A172 (cell line): ENCODE measurements at places on chromosomes 7 and 10. TPM values are rescaled to one million over a fixed set of nuclear protein-coding genes. Genes with fewer than 3 reads are reported as not detected.

GRCh38 chr7:29296421-29296820, 101.8 kb downstream of the CHN2 start:
- no peak for DNase-seq

- no peak for DNase-seq
These were observed 175.1 kb downstream of the HGF start for GRCh38 chr7:81594767-81595166.

GRCh38 chr10:9010931-9011670, 956.6 kb downstream of the GATA3 start:
- no peak for DNase-seq

GRCh38 chr10:126583552-126584200, 86.8 kb downstream of the C10orf90 start:
- no peak for DNase-seq

DNA sequence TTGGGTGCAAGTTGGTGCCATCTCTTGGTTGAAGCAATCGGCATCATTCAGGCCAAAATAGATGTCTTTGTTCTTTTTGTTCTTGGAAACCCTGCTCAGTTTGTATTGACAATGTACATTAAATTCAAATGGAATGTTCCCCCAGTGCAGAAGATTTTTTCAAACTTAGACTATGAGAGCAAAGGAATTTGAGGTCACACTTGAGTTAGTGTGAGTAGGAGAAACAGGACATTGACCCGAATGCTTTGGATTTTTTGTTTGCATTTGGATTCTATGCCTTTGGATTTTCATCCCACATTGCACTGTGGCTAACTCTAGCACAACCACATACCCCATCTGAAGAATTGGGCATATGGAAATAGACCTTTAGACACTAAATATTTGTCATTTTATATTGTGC, 480.0 kb downstream of the GALNT17 start:
- no peak for DNase-seq

GRCh38 chr7:105531792-105532671, at the start of gene RINT1:
Gene RINT1 (plus strand): TSS chr7:105532201. CDS start chr7:105532316, 115 bp downstream.
- DNase-seq = peak; percentile 89

DNA sequence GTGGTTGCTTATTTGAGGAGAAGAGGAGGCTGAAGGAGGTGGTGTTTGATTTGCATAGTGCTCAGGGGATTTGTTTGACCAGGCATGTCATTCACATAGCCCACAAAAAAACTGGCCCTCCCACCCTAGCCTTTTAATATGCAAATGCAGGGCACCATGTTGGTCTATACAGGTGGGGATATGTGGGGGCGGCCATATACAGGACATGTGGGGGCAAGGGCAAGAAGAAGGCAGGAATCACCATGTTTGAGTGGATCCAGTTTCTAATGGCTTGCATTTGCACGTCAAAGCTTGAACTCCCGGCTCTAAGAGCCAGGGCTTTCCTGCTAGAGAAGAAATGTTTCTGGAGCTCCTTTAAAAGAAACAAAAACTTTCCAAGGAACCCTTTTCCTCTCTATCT, 541.0 kb downstream of the ZWINT start:
- no peak for DNase-seq

GRCh38 chr10:9342885-9343570, 1288.5 kb downstream of the GATA3 start:
- DNase-seq = peak; percentile 46

GRCh38 chr10:92712016-92712889, 22.5 kb downstream of the HHEX start:
- peak; percentile 32 for DNase-seq

DNA sequence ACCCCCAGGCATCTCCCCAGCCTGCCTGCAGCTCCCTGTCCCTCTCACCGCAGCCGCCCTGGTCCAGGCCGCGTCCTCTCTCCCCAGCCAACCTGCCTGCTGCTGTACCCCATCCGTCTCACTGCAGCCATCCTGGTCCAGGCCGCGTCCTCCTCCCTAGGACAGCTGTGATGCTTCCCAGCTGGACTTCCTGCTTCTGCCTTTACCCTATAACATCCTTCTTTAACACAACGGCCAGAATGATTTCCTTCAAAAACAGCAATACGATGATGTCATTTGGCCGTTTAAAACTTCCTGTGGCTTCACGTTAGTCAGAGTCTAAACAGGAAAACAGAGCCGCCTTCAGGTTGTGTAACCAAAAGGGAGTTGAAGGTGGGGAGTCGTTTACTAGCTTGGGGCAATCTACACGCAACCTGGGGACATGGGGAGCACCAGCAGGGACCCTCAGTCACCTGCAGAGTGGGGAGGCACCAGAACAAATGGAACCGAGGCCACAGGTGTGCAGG, 32.2 kb upstream of the ZFAND2A start:
- peak; percentile 91 for DNase-seq

DNA sequence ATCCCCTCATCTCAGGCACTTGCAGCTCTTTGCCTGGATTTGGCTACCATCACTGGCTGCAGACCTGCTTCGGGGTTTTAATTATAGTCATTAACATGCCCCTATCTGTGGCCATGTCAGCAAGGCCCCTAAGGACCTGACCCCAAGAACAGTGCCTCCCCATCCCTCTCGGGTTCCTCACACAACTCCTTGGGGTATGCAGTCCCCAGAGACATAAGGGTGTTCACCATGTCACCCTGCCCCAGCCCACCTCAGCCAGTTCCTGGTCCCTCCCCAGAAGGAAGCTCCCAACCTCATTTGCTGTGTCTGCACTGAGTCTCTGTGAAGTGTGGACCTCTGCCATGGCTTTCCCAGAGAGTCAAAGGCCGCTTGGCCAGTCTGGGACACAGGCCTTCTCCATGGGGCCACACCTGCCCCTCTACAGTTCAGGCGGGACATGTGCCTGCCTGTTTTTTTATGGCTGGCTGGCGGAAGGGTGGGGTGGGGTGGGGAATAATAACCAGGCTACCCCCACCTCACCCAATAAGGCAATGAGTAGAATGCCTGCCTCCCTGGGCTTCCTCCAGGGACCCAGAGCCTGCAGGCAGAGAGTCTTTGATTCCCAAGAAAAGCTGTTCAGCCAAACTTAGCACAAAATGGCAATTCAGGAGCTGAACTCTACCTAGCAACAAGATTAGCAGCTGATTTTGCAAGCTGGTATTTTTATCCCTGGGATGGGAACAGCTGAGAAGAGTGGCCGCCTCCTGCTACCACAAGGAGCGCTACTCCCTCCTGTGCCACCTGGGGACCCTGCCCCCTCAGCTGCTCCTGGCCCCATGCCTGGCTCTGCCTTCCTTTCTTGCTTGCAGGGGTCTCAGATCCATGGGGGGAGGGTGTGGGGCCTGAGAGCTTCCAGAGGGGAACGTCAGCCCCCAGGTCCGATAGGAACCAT, 23.7 kb upstream of the CAMK2B start:
- DNase-seq = no peak

DNA sequence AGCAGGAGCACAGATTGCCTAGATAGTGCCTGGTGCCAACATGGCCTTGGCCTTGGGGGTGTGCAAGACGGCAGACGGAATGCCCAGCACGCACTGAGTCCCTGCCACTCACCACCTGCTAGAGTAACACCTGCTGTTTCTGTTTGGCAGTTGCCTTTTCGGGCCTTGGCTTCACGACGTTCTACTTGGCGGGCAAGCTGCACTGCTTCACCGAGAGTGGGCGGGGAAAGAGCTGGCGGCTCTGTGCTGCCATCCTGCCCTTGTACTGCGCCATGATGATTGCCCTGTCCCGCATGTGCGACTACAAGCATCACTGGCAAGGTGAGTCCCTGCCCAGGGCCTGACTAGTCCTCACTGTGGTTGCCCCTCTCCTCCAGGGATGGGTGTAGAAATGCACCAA, 118.0 kb downstream of the PLPP4 start:
- no peak for DNase-seq

DNA sequence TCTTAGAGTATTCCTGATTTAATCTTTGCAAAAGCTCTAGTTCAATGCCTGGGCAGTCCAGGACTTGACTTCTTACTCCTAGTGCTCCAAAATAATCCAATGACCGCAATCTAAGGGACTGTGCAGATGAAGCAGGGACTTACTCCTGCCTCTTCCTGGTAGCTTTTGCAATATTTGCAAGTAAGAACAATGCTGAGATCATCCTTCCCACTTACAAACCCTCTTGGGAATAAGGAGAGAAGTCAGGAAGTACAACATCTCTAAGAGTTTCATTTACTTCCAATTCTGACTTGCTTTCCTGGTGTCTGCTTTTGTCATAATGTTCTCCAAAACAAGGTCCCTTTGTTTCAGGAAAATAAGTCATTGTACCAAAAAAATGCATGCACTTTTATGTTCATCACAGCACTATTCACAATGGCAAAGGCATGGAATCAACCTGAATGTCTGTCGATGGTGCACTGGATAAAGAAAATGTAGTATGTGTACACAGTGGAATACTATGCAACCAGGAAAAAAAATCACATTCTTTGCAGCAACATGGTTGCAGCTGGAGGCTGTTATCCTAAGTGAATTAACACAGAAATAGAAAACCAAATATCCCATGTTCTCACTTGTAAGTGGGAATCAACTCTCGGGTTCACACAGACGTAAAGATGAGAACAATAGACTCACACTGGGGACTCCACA, 7.1 kb upstream of the KCNMA1 start:
- no peak for DNase-seq

- no peak for DNase-seq
These were observed 54.2 kb downstream of the RBM33 start for GRCh38 chr7:155698633-155699032.

DNA sequence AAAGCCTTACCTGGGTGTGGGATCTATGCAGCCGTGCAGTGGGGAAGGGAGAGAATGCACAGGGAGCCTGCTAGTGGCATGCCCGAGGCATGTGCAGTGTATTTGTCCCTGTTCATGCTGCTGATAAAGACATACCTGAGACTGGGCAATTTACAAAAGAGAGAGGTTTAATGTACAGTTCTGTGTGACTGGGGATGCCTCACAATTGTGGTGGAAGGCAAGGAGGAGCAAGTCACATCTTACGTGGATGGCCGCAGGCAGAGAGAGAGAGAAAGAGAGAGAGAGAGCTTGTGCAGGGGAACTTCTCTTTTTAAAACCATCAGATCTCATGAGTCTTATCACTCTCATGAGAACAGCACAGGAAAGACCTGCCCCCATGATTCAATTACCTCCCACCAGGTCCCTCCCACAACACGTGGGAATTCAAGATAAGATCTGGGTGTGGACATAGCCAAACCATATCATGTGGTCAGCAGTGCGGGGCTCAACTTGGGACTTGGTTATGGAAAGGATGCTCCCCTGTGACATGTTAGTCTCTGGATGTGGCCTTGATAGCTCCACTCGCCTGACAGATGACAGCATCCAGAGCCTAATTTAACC, 128.9 kb downstream of the DOCK1 start:
- DNase-seq = peak; percentile 2

- DNase-seq = no peak
These were observed 884.2 kb upstream of the ZNF722 start for GRCh38 chr7:63114371-63114985.

DNA sequence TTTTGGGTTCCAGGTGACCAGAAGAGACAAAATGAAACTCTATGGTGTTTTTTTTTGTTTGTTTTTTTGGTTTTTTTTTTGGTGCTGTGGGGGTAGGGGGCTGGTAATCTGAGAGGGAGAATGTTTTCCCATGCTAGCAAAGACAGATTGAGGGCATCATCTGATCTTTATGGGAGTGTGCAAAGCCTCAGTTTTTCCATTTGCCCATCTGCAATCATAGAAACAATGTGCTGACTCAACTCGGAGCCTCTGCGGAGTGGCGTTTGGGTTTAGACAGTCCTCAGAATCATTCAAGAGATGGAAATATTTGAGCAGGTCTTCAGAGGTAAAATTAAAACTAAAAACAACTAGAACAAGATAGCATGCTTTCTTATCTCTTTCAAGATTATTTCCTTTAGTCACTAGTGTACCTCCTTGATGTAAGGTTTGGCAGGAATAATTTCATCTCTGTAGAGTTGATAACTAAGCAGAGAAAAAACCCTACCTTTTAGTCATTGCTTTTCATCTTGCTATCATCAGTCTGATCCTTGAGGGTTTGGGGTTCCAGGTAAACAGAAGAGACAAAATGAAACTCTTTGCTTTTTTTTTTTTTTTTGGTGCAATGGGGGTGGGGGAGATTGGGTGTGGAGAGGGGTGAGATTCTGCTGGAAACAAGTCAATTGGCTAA, 18.0 kb downstream of the CNNM2 start:
- no peak for DNase-seq

DNA sequence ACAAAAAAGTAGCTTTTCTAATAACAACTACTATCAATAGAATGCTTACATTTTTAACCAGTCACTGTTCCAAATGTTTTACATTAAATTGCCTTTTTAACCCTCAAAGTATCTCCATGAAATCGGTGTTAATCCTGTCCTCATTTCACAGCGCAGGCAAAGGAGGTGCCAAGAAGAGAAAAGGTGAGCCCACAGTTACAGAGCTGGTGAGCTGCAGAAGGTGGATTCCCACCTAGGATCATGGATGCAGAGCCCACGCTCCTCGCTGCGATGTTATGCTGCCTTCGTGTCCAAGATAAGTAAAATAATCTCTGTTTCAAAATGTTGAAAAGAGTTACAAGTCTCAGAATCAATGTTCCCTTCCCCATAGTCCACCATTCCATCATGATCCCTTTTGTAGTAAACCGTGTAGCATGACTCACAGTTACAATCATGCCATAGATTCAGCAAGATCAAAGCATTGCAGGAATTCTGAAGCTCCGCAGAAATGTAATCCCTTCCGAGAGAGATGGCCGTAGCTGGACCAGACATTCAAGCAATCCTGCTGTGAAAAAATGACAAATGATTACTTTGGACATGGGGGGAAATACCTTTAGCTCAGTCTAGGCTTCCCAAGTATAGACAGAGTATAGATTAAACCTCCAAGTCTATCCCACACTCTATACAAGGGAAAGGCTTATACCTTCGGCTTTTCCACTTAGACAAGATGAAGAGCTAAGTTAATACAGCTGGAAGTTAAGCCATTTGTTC, 394.7 kb upstream of the AKR1E2 start:
- DNase-seq = peak; percentile 79

- DNase-seq = peak; percentile 16
These were observed 1.5 kb upstream of the KAT6B start for GRCh38 chr10:74824900-74825370.

DNA sequence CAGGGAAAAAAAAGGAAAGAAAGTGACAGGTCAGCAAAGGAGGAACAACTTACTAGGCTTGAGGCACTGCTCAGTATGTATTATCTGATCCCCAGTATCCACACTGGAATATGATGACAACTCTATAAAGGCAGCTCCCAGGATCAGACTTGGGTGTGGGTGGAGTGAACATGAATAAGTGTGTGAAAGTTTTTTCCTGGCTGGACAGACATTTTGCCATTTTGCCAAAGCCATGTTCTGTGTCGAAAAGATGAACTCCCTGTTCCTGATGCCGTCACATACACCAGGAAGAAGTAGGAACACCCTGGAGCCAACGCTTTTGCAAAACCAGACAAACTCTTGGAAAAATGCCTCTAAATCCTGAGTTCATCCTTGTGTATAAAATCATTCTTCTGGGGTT, 143.2 kb upstream of the MEOX2 start:
- DNase-seq = no peak

The PODXL gene
- total RNA-seq = 446 and 531 TPM in 2 replicates

The AS3MT gene
- 29.4 and 30.1 TPM in 2 replicates for total RNA-seq

The ACTR3C gene
- total RNA-seq = 0.88 and 2.8 TPM in 2 replicates

The ACSL5 gene
- 0.91 and 0.96 TPM in 2 replicates for total RNA-seq

The NYAP1 gene
- total RNA-seq = 0.07 TPM in 1 of 2 replicates, not detected in the other

The GNAI1 gene
- total RNA-seq = 51.4 and 55.1 TPM in 2 replicates

The SLC18A3 gene
- total RNA-seq = not detected in 2 replicates

The FZD1 gene
- total RNA-seq = 5.5 and 6.4 TPM in 2 replicates

The NSUN6 gene
- total RNA-seq = 11.9 and 15.5 TPM in 2 replicates

The OR9A2 gene
- total RNA-seq = not detected in 2 replicates
